ENCODE measurements at places on chromosomes 2 and 18. TPM values are rescaled to one million over a fixed set of nuclear protein-coding genes. Genes with fewer than 3 reads are reported as not detected.

- DNase-seq = no peak
Measured at GRCh38 chr2:55796121-55796520, 102.5 kb upstream of the PNPT1 start.

KANSL3 gene
- total RNA-seq = 27.7 TPM

GRCh38 chr2:12211326-12212175 is 465.1 kb downstream of the LPIN1 start:
- no peak for DNase-seq

- DNase-seq = no peak
Measured at GRCh38 chr2:204655101-204655500, 109.8 kb downstream of the PARD3B start.

GRCh38 chr2:68293024-68293423 is 26.7 kb downstream of the CNRIP1 start:
- no peak for DNase-seq

CPO gene
- not detected for total RNA-seq

DNA sequence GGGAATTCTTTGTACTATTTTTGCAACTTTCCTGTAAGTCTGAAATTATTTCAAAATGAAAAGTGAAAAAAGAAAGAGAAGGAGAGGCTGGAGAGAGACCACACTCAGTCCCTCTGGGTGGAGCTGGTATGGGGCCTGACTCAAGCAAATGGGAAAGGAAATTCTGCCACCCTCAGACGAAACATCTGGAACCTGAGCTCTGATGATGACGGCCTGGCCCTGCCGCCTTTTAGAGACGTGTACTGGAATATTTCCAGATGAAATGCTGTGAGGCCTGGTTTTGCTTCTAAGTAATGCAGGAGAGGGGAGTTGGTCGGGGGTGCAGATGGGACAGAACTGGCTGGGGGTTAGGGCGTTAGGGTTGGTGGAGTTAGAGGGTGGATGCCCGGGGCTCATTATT is 57.4 kb upstream of the GLI2 start:
- no peak for DNase-seq

GRCh38 chr2:200702646-200703118 is 109.0 kb upstream of the BZW1 start:
- no peak for DNase-seq

DNA sequence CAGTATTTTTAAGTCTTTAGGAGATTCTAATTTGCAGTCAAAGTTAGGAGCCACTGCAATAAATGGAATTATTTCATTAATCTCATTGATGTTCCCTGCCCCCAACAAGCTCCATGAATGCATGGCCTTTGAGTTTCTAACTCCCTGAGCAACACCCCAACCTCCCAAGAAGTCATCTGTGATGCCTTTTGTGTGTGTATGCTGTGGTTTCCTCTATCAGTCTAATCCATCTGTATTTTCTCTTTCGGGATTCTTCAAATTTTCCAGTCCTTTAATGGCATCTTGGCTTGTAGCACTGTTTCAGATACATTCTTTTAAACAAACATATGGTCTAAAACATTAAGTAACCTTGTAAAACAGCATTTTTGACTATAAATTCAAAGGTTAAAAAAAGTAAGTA is 16.8 kb downstream of the SERPINB10 start:
- no peak for DNase-seq

GRCh38 chr2:157874997-157875640 is 1.0 kb downstream of the ACVR1 start:
- DNase-seq = peak; percentile 46

DNA sequence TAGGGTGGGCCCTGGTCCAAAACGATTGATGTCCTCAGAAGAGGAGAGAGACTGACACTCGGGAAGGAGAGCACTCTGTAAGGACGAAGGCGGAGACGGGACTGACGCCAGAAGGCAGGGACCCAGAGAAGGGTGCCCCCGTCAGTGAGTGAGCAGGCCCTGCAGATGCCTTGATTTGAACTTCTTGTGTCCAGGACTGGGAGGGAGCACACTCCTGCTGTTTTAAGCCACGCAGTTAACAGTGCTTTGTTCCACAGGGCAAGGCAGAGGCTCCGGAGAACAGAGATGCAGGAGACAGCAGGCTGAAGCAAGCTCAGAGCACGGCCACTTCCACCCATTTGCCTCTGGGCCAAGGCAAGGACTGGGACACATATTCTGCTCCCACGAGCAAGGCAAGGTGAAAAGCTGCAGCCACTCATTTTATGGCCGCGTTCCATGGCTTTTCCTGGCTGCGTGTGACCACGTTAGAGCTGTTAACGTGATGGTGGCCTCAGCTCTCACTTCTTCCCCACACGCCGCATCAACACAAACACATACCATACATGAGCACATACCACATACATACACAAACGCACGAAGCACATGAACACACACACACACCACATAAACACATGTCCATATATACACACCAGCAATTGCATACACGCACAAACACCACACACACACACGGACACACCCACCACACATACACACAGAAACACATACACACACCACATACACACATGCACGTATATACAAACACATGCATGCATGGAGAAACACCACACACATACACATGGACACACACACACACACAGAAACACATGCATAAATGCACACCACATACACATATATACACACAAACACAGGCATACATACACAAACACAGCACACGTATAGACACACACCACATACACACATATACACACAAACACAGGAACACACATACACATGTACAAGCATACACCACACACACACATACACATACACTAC is 521.0 kb upstream of the MYT1L start:
- DNase-seq = no peak

CRYGD gene
- not detected for total RNA-seq

RHBDD1 gene
- 14.3 TPM for total RNA-seq

GRCh38 chr2:198695879-198696278 is 761.9 kb downstream of the SATB2 start:
- DNase-seq = no peak

CENPA gene
- total RNA-seq = 5.1 TPM

DNA sequence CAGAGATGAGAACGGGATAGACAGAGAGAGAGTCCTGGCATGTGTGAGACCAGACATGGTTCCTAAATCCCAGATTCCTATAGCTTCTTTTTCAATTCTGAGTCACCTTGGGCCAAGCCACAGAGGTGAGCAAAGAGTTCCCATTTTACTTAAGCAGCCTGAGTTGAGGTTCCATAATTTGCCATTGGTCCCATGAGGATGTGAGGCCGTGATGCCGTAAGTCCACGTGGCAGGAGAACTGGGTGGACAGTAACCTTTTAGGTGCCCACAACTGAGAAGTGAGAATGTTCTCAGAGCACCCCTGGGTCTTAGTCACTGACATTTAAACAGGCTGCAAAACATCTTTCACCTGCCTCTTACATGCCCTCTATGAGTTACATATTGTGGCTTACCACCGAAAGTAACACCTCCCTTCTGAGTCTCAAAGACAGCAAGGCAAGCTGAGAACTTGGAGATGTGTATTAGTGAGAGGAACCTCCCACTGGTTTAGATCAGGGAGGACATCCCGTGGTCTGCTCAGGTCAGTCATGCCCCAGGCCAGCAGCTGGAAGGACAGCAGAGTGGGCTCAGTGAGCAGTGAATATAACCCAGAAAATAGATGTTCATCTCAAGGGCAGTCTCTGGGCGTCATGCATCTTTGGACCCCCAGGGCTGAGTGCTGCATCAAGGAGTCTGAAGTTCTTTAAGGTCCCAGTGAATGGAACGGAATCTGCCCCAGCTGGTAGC is 127.9 kb upstream of the LGALSL start:
- no peak for DNase-seq

CABYR gene
- total RNA-seq = 3.1 TPM

DNA sequence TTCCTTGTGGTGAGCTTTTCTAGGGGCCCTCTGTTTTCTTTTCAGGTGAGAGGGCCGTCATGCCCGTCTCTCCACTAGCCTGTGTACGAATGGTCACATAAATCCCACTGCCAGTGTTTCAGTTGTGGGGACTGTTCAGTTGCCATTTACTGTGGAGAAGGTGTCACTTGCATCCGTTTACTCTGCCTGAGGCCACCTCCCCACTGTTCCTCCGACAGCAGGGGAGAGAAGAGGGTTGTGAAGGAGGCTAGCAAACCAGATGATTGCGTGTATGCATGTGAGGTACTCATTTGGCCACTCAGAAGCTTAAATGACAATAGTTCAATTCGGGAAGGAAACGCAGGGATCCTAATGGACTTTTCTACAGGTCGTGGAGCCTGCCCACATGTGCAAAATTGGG is 3.3 kb downstream of the MTCL1 start:
- DNase-seq = no peak

GRCh38 chr2:158845859-158846258 is 50.7 kb downstream of the DAPL1 start:
- peak; percentile 82 for DNase-seq
